ENCODE measurements at places on chromosomes 2 and 18.
A peak's percentile ranks its signal among the peaks of the same experiment; 100 is the strongest.

DNA sequence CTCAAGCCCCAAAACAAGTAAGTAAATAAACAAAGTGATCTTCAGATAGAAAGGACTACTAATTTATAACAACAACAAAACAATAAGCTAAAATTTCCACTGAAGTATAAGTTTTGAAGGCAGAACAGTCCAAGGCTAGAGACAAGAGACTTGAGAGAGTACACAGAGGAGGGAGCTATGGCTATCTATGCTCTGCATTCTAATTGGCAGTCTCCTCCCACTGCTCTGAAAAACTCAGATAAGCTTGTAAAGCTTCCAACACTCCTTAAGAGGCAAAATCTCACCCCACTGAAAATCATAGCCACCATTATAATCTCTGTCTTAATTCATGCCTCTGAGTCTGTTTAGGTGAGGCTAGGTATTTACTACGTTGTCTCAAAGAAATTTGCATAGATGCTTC is 714.6 kb upstream of the LRATD1 start:
- no peak for DNase-seq

DNA sequence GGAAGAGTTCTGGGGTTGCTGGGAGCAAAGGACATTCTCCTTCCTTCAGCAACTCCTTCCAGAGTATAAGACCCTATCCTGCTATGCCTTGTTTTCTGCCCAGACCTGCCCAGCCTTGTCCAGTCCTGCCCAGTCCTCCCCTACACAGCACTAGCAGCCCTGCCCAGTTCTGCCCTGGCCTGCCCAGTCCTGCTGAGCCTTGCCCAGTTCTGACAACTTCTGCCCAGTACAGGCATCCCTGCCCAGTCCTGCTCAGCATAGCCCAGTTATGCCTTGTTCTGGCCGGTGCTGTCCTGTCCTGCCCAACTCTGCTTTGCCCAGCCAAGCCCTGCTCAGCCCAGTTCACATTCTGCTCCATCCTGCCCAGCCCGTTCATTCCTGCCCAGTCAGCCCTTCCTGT is 44.9 kb upstream of the ALK start:
- DNase-seq = no peak

GRCh38 chr2:12347066-12347493 is 369.7 kb upstream of the TRIB2 start:
- DNase-seq = no peak

DNA sequence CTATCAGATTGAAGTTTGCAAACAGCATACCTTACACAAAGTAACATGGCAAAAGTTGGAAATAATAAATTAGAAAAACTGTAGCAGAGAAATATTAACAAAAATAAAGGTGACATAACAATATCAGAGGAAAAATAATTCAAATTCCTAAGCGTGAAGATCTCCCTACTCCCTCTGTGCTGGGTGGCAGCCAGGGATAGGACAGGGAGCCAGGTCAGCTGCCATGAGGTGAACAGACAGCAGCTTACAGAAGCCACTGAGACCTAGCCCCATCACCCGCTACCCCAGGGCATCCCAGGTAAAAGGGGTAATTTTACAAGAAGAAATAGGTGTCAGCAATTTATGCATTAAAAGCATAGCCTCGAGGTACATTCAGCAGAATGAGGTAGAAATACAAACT is 423.8 kb upstream of the HS6ST1 start:
- DNase-seq = no peak

GRCh38 chr2:70450641-70451250 is 102.9 kb downstream of the TGFA start:
- no peak for DNase-seq

- DNase-seq = no peak
Observed at GRCh38 chr2:15354596-15355366, 206.4 kb downstream of the NBAS start.

- DNase-seq = no peak
Observed at GRCh38 chr2:100584816-100585215, 22.0 kb downstream of the PDCL3 start.

GRCh38 chr2:113980946-113981345 is 91.1 kb downstream of the ACTR3 start:
- no peak for DNase-seq

DNA sequence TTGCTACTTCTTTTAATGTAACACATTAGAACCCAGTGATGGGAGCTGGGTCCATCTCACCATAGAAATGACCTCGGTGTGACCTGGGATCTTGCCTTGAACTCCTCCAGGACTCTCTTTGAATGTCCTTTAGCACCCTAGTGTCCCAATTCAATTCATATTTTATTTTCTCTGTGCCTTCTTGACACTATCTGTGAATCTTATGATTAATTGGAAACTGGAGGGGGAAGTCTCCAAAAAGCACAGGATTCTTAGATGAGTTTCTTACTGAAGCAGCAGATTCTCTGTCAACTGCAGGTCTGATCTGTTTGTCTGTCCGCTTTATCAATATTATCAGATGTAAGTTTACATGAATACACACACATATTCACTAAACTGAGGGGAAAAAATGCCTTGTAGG is 470 bp downstream of the DHRS9 start:
- no peak for DNase-seq

GRCh38 chr2:69828938-69829255 is 563 bp upstream of the GMCL1 start:
- no peak for DNase-seq

- no peak for DNase-seq
Observed at GRCh38 chr18:79483971-79484491, 88.3 kb downstream of the NFATC1 start.

DNA sequence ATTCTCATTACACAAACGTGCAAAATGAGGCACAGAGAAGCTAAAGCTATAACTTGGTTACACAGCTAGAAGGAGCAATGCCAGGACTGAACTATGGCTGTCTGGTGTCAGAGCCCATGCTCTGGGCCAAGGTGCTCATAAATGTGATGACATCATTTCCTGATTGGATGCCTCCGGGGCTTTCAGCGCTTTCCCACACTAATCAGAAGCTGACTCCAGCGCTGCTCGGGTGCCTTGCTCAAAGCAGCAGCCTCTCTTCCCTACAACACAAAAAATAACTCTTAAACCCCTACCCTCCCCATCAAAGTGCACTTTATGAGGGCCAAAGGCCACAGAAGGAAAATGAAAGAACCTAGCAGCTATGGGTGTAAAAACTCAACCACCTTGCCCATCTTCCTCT is 90.7 kb downstream of the STK39 start:
- DNase-seq = no peak

GRCh38 chr2:215465256-215465655 is 29.4 kb upstream of the FN1 start:
- no peak for DNase-seq

GRCh38 chr2:39618736-39619135 is 47.0 kb upstream of the TMEM178A start:
- no peak for DNase-seq

DNA sequence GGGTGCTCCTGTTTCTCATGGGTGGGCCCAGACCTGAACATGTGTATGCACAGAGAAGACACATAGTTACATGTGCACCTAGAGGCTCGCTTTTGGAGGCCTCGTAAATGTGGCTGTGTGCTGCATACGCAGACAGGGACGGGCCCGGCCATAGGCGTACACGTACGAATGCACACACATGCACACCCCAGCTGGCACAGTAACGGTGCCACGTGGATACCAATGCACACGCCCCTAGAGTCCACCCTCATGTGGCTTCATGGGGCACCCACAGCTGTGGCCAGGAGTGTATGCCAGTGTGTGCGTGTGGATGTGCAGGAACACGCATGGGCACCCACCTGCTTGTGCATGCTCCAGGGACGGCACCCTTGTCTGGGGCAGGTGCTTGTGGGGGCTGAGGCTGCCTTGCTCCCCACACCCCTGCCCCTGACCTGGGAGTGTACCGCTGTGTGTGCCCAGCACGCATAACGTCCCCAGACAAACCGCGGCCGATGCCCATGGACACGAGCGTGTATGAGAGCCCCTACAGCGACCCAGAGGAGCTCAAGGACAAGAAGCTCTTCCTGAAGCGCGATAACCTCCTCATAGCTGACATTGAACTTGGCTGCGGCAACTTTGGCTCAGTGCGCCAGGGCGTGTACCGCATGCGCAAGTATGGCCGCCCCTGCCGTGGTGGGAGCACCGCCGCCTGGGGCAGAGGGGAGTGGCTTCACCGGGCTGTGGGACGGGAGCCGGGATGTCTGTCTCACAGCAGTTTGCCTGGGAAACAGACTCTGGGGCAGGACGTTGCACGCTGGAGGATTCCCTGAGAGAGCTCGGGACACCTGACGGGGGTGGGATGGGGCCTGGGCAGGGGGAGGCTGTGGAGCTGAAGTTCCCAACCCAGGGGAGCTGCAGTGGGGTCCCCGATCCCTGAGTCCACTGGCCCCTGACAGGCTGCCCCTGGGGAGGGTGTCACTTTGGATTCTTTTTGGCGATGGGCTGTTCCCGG is 21.0 kb downstream of the ZAP70 start:
- DNase-seq = no peak

- DNase-seq = peak; percentile 36
Observed at GRCh38 chr2:207165121-207166038, at the start of gene KLF7. Gene KLF7, minus strand, starts transcription at chr2:207165948. Its CDS starts 380 bp downstream, at chr2:207165568.

- no peak for DNase-seq
Observed at GRCh38 chr2:161415987-161416707, at the start of gene TBR1. Gene TBR1, plus strand, starts transcription at chr2:161416297. Its CDS starts 114 bp downstream, at chr2:161416411.

DNA sequence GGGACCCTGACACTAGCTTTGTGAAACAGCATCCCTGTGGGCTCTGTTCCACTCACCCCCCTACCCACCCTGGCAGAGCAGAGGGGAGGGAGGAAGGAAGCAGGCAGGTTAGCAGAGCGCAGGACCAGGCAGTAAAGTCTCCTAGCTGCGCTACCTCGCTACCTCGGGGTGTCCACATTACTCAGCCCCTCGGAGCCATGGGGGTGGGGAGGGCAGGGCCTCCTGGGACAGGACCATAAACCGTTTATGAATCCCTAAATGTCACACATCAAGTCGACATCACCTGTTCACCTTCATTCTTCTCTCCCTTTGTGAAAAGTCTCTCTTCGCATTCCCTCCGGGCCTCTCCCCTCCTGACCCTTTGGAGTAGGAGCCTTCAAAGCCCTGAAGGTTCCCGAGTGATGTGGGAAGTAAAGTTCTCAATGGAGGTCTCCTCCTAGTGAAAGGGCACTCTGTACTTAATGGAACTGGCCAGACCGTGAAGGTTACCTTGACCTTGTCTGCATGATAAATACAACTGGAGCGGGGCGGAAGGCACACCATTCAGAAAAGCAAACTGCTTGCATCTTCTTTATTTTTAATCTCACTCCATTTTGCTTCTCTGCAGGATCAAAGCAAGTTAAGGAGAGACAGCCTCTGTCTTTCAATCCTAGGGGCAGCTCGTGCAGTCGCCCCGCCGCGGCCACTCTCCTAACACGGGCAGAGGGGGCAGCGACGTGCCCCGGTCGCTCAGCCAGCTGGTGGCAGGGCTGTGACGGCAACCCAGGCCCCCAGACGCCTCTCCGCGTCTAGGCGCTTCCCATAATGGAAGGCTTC is 23.7 kb upstream of the SMAD7 start:
- no peak for DNase-seq

- DNase-seq = no peak
Observed at GRCh38 chr2:4144731-4145130, 441.4 kb downstream of the DCDC2C start.

DNA sequence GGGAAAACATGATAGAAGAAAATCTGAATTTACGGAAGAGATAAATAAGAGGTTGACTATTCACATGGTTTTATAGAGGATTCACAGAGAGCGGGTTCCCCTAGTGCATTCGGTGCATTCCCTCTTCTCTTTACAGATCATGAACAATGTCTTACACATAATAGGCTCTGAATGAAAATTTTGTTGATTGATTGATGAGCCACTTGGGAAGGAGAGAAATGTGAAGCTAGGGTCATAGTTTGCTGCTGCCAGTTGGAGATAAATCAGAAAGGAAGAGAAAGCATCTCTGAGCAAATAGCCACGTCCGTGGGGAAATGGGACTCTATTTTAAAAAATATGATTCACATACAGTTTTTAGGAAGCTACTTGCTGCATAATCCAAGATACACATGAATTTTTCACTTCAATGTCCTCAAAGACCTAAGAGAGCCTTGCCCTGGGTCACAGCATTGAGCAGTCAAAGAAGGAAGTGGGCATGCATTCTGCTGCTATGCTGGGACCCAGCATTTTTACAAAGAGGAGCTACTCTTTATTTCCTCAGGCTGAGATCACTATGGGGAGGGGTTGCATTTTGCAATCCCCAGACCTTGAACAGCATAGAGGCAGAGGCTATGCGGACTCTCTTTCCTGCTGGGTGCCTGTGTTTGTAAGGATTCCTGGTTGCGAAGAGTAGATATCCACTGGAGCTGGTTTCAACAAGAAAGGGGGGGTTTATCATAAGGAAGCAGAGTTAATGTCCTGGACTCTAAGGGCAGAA is 395.3 kb downstream of the TSN start:
- no peak for DNase-seq

- DNase-seq = no peak
Observed at GRCh38 chr18:60508108-60508507, 135.5 kb upstream of the MC4R start.

GRCh38 chr2:173432049-173432754 is 77.5 kb downstream of the CDCA7 start:
- DNase-seq = no peak

DNA sequence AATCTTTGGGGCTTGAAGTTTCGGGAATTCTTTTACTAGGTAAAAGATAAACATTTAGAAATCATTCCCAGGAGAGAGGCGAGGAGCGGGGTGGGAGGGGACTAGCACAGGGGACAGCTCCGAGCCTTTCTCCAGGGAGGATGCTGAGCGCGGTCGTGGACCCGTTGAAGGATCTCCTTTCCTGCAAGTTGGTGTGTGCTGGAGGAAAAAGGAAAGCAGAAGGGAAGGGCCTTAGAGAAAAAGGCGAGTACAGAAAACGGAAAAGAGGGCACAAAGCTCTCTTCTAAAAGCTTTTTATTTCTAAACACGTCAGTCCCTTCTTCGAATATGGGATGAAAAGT is 640 bp downstream of the SLC39A6 start:
- DNase-seq = no peak

- no peak for DNase-seq
Observed at GRCh38 chr2:233480490-233481202, 85.9 kb downstream of the USP40 start.

DNA sequence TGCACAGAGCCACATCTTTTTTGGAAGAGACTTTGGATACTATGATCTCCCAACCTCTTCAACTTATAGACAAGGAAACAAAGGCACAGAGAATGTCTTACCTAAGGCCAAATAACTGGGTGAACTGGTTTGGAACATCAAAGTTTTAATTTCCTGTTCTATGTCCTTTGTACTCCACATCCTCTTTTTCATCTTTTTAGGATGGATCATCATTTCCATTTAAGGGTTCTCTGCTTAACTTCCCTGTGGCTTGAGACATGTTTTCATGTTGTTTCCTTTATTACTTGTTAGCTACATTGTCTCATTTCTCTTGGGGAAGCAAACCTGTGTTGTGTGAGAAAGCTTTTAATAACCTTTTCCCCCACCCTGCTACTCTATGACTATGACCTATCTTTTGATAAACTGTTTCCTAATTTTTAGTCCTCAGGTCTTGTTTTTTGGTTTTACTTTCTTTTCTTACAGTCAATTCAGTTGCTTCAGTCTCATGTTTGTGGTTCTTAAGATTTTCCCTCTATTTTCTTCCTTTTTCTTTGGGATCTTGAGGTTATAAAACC is 22.5 kb upstream of the RMND5A start:
- DNase-seq = peak; percentile 42

Measured in bone marrow (tissue), 2 donors.